ENCODE measurements at places on chromosomes 7 and 10.

GRCh38 chr10:71216751-71217265 lies 4.4 kb downstream of the UNC5B start:
- DNase-seq: no peak

DNA sequence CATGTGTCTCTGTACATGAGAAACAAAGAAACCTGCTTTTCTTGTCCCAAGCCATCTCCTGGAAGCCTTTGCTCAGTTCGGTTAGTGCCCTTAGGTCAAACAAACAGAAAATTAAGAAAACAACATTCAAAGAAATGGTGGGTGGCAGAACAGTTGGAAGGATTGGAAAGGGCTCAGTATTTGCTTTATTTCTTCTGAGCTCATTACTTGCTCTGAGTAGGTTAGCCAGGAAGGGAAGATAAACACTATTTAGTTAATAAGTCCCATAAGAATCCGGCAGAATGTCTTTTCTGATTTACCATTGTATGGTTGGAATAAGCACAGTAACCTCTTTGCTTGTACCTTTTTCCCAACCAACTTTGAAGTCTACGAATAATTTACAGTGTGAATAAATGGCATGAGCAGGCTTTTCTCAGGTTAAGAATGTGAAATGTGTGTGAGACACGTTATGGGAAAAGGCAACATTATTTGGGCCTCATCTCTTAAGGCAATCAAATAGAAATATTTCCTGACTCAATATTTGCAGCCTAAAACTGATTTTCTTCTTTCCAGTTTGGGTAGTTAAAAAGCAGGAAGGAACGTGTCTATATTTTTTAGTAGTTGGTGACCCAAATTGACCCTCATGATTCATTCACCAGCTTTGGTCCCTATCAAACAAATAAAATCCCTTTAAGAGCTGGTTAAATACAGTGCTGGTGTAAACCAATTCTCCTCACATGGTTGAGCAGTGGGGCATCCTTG lies 158.5 kb downstream of the DKK1 start:
- DNase-seq: no peak

- DNase-seq: peak; percentile 74
Measured at GRCh38 chr7:99312316-99313203, 13.1 kb upstream of the ARPC1A start.

GRCh38 chr7:77416621-77417371 lies 647 bp upstream of the GSAP start:
- DNase-seq: peak; percentile 61

- DNase-seq: no peak
Measured at GRCh38 chr7:142060936-142061335, 50.6 kb upstream of the MGAM2 start.

DNA sequence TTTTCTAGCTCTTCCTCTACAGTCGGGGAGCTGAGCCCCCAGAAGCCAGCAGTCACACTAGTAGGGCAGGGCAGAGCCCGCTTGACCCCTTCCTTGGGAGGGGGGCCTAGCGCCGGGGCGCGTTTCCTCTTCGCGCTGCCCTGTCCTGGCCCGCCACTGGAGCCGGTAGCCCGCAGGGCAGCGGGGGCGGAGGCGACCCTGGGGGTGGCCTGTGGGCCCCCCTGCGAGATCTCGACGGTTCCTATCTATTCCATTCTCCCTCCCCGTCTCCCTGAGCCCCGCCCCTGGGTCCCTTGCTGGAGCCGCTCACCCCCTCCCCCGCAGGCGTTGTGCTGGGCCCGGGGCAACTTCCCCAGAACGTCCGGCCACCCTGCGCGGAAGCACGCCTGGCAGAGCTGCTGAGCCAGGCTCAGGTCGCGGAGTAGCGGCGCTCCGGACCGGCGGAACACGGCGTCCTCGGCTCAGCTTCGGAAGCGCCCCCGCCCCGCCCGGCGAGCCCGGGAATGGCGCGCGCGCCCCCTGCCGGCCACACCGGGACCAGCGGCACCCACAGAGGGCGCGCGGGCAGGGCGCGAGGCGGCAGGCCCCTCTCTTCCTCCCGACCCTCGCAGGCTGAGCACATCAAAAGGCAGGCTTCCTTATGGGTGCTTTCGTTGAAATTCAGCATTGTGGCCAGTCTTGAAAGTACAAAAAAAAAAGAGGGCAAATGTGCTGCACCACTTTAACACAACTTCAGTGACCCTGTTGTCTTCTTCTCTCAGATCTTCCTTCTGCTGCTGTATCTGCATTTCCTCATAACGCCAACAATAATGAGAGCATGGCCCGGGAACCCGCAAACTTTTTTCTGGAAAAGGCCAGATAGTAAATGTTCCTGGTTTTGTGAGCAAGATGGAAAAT lies 327.6 kb downstream of the TNS3 start:
- peak; percentile 70 for DNase-seq

GRCh38 chr10:73095481-73096021 lies 1.1 kb downstream of the P4HA1 start:
- peak; percentile 40 for DNase-seq

- DNase-seq: no peak
Measured at GRCh38 chr10:24929904-24930303, 22.5 kb downstream of the PRTFDC1 start.

DNA sequence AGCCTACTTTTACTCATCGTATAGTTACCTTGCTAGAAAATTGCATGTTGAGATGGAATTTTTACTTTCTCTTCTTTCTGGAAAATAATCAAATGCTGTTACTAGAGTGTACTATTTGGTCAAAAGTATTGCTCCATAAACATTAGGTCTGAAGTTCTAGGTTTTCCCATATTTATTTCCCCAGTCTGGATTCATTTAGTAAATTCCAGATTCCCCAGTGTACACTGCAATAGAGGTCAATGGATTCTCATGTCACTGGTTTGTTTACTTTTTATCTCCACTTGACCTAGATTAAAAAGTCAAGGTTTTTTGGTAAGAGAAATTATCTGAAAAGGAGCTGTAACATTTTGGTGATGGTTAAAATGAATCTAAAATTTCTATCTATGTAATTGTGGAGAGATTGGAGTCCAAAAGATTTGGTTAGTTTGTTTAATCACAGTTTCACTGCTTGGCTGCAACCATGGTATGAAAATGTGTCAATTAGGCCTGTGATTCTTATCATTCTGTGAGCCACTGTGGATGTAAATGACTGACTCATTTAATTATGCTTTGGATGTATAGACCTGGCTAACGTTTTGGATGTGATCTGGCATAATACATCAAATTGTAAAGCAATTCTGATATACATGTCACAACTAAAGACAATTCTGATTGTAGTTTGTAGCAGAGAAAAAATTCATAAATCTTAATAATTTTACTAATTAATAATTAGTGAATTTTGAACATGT lies 32.7 kb upstream of the STEAP4 start:
- DNase-seq: no peak

- DNase-seq: no peak
Measured at GRCh38 chr10:2985729-2986232, 81.6 kb upstream of the PFKP start.

- DNase-seq: no peak
Measured at GRCh38 chr7:30232391-30232790, 52.0 kb upstream of the ZNRF2 start.
